ENCODE measurements at places on chromosomes 5 and 9.

DNA sequence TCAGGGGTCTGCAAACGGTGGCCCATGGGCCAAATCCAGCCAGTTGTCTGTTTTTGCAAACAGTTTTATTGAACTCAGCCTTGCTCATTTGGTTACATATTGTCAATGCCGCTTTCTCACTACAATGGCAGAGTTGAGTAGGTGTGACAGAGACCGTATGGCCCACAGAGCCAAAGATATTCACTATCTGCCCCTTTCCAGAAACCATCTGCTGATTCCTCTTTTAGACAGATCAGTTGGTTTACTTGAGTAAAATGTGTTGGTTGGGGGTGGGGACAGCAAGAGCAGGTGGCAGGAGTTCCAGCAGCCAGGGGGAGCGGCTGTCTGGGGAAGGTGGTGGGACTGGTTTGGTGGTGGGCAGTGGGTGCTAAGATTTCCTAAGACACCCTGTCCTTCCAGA lies 54.8 kb downstream of the COL27A1 start:
- no peak for DNase-seq

GRCh38 chr5:111937094-111937493 lies 180.1 kb upstream of the NREP start:
- no peak for DNase-seq

- DNase-seq = no peak
Observed at GRCh38 chr9:20224756-20225155, 397.5 kb downstream of the MLLT3 start.

GRCh38 chr5:178057839-178058238 lies 55.5 kb upstream of the N4BP3 start:
- no peak for DNase-seq

DNA sequence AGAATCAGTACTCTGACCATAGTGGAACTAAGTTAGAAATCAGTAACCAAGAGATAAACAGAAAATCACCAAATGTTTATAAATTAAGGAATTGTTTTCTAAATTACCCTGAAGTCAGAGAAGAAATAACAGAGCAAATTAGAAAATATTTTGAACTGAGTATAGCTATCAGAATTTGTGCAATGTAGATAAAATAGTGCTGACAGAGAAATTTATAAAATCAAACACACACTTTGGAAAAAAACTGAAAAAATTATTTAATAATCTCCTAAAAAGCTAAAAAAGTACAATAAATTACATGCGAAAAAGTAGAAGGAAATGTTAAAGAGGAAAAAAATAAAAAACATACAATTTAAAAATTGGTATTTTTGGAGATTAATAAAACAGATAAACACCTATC lies 37.1 kb upstream of the PPP1R2B start:
- no peak for DNase-seq

DNA sequence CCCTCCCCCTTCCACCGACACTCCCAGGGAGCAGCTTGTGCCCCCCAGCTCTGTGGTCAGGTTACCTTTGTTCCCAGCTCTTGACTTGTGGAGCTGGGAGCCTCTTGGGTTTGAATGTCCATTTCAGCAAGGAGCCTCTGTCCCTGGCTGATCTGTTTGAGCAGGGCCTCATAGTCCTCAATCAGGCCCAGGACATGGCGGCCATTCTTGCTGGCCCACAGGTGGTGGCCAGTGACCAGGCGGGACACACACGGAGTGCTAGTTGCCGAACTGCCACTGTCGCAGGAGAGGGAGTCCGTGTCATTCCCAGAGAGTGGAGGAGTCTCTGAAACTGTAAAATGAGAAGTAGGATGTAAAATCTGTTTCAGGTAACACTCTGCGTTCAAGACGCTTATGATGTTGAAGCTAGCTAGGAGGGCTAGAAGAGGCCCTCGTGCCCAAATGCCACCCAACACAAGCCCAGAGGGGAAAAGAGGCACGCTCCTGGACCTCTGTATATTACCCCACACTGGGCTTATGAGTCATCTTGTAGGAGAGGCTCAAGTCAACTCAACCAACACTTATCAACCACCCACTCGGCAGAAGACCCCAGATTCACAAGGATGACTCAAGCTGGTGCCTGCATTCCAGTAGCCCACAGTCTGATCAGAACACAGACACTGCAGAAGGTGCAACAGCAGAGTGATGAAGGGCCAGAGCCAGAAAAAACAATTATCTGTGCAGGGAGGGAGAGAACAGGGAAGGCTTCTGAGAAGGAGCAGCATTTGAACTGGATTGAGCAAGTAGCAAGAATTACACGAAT lies 177.0 kb downstream of the CDK5RAP2 start:
- no peak for DNase-seq

DNA sequence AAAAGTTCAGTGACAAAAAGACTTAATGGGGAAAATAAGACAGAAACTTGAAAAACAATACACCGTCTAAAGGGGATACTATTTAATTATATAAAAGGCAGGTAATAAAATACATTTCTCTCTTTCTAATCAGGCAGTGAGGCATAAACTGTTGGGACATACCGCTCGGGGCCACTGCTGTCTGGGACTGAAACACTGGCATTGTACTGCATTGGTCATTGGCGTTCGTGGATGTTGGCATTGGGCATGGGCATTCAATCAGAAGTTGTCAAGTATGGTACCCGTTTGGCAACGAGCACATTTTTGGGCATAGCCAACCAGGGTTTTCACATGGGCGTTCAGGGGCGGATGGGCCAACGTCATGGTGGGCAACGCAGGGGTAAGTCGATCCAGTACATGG lies 4.7 kb downstream of the HNRNPK start:
- DNase-seq = no peak

- no peak for DNase-seq
Observed at GRCh38 chr9:4879115-4879558, 86.4 kb downstream of the RCL1 start.

DNA sequence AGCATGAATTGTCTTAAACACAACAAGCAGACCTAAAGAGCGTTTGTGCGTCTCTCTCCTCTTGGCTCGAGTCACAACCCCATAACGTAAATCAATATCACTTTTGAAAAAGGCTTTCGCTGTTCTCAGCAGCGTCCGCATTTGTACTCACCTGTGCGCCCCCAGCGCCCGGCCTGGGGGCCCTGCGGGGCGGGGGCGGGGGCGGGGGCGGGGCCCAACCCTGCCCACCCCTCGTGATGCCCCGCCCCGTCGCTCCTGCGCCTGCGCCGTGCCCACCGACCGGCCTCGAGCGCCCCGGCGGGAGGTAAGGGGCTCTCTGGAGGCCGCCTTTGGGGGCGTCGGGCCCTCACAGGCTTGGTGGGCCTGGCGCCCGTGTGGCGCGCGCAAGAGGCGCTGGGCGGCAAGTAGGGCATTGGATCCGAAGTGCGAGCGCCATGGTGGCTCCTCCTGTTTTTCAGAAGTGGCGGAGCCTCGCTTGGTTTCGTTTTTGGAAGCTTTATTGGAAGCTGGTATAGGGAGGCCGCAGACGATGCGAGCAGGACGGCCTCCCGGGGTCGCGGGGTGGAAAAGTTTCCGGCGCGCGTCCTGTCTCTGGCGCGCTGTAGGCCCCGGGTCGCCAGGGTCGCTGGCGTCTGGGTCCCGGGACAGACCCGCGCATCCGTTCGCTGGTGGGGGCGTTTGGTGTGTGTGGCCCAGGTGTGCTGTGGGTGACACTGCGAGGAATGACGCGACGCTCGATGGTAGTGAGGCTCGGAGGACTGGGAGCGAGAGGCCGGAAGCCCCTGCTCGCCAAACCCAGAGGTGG lies at the start of gene STX17:
TSS of gene STX17 (plus strand) at position 252 of the 805 bp plus-strand sequence. CDS start 8,586 bp downstream, outside the sequence.
- DNase-seq = peak; percentile 72

GRCh38 chr5:81553567-81554212 lies 159.8 kb upstream of the ACOT12 start:
- DNase-seq = no peak

GRCh38 chr5:159341906-159342310 lies 11.6 kb upstream of the IL12B start:
- DNase-seq = no peak
